Tibial artery (tissue), 4 donors: ENCODE measurements at places on chromosomes 1 and 21.

DNA sequence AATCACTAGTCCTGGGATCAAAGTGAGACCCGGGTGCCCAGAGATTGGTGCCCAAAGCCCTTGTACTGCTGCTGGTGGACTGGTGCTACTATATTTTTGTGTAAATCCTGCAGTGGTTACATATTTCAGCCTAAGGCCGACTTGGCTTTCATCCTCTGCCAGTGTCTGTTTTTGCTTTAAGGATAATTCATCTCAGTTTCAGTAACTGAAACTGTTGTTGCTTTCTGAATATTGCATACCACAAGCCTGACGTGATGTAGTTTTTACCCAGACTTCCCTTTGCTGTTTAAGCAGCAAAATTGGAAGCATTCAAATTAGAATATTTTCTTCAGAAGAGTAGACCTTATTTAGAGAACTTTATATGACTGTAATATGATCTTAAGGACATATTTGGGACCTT, 341.8 kb downstream of the RYR2 start:
- DNase-seq, result no peak

DNA sequence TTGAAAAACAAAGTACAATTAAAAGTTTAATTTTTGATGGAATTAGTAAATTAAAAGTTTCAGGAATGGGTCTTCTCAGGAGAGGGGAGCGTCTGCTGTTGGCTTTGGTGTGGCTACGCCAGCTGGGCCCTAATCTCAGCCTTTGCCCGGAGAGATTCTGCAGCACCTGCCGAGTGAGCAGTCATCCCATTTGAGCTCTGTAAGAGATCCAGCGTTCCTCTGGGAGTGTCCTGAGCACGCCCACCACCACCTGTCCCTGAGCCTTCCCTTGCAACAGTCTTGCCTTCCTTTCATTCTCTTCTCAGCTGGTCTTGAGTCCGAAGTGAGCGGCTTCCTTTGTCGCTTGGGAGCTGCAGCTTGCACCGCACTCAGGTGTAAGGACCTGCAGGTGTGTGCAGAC, 263.1 kb downstream of the CAMTA1 start:
- no peak for DNase-seq

DNA sequence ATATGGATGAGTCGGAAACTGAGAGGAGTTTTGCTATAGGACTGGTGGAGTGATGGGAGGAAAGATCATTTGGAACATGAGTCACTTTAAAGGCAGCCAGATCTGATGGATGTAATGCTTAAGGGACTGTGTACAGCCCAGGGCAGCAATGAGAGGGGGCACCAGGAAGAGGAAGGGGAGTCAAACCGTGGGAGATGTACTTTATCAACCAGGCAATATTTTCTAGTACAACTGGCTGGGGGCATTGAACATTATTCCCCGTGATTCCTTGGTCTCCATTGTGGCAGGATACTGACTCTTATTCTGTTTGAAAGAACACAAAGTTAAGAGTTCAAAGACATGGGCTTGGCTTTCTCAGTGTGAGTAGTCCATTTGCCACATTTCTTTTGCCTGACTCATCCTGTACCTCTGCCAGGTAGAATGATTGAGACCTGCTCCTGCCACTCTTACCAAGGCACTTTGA, 268.2 kb upstream of the NR5A2 start:
- no peak for DNase-seq

- DNase-seq, result no peak
Measured at GRCh38 chr1:53737648-53738204, 1.2 kb downstream of the GLIS1 start.

- DNase-seq, result no peak
Measured at GRCh38 chr21:39116761-39117439, 66.4 kb downstream of the PSMG1 start.

DNA sequence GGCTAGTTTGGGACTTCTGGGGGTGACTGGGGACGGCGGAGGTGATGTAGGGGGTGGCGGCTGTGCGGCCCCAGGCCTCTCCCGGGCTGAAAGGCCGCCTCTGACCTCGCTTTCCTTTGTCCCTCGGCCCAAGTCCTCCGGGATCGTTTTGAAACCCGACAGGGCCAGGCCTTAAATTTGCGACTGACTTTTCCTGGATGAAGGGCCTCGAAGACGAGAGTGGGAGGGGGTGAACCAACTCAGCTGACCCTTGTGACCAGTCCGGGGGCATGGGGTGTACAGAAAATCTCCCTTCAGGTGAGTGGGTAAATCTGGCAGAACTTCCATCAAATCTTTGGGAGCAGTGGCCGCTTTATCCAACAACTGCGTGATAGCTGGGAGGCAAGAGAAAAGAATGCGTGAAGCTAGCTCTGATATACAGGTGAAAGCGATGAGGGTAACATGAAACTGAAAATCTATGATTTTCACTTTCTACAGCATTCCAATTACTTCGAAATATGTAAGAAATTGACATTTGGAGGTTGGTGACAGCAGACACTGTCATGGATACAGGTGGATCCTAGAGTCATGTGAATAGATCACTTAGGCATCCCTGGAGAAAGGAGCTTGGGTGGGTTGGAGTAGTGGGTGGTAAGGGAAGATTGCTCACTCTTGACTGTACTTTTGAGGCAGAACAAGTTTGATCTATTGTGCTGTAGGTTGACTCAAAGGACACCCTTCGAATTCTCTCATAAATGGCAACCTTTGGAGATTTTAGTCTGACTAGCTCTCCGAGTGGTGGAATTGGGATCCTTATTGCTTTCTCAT, 885 bp downstream of the AHCYL1 start:
- no peak for DNase-seq

GRCh38 chr1:238955934-238956333, 430.4 kb upstream of the CHRM3 start:
- no peak for DNase-seq

DNA sequence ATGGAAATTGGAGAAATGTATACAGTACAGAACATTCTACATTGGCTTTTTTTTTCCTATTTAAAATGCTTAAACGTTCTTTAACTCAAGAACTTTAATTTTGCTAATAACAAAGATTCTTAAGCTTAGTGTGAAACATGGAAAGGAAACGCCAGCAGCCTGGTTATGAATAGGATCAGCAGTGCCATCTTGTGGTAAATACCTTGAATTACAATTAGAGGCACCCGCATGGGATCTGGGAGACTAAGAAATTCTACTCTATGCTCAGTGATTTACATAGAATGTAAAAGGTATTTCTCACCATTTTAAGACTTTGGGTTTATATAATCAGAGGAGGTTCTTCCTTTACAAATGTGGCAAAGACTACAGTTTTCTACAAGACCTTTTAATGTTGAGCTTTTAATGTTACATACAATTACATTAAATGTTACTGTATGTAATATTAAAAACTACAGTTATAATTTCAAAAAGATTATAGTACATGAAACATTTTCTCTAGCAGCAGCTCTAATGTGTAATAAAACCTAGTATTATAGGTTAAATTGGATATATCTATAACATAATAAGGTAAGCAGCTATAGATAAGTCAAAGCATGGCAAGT, 32.1 kb upstream of the APOBEC4 start:
- DNase-seq, result no peak

- no peak for DNase-seq
Measured at GRCh38 chr1:97451944-97452343, 468.9 kb downstream of the DPYD start.

DNA sequence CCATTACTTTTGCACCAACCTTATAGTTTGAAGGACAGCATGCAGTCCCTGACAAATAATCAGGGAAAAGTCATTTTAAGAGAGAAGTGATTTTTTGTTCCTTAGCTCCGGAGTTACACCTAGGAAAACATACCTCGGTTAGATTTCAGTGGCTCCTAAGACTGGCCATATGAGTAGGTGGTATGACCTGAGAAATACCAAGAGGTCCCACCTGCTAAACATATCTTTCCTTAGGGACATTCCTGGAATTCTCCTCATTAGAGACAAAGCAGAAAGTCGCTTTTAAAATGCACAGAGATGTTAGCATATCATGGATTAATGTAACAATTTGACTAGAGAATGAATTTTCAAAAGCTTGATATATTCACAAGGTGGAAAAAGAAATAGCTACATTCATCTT, 84.2 kb upstream of the RNPC3 start:
- DNase-seq, result no peak

GRCh38 chr1:46464013-46464548, 25.6 kb upstream of the DMBX1 start:
- DNase-seq, result no peak

- DNase-seq, result peak; percentile 31
Measured at GRCh38 chr1:32242341-32242851, 4.6 kb upstream of the FAM167B start.

- DNase-seq, result no peak
Measured at GRCh38 chr1:44507490-44508396, 102.7 kb downstream of the RNF220 start.

- no peak for DNase-seq
Measured at GRCh38 chr1:73577206-73577605, 620.8 kb downstream of the LRRIQ3 start.

DNA sequence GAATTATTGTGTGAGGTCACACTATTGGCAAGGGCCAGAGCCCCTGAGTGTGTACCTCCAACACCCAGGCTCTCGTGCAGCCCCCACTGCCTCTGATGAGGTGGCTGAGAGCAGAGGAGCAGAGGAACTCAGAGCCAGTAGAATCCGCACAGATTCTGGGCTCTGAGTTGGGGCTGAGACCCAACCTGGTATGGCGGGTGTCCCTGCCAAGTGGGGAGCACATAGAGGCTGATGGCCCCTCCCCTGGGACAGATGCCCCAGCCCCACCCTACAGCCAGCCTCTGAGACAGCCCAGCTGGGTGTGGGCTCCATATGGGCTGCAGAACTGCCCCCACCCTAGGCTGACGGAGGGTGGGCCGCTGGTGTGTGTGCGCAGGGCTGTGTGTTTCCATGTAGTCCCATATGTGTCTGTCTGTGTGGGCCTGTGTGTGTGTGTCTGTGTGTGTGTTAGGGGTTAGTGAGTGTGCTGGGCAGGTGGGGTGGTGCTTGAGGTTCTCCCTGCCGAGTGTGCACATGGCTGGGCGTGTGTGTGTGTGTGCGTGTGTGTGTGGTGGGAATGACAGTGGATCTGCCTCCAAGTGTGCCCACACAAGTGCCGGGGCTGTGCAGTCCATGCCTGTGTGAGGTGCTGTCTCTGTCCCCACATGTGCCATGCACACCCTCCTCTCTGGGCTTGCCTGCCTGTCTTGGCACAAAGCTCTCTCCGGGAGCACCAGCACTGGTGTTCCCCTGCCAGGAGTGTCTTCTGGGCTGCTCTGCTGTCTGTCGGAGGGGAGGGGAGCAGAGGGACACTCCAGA, 24.4 kb downstream of the FOXO6 start:
- DNase-seq, result no peak

GRCh38 chr1:109632671-109633346, 13.2 kb downstream of the AMPD2 start:
- peak; percentile 53 for DNase-seq

- no peak for DNase-seq
Measured at GRCh38 chr1:156319664-156320063, 18.4 kb downstream of the CCT3 start.

- DNase-seq, result no peak
Measured at GRCh38 chr1:213414911-213415310, 363.9 kb downstream of the RPS6KC1 start.

- DNase-seq, result no peak
Measured at GRCh38 chr1:25664357-25665199, 48.0 kb downstream of the MAN1C1 start.

GRCh38 chr1:201282931-201283829, at the start of gene PKP1:
Gene PKP1, plus strand, starts transcription at chr1:201283506. Its CDS starts 197 bp downstream, at chr1:201283703.
- DNase-seq, result no peak

GRCh38 chr1:118116401-118116800, 68.6 kb downstream of the SPAG17 start:
- DNase-seq, result no peak

- DNase-seq, result peak; percentile 41
Measured at GRCh38 chr1:202268817-202269216, 72.9 kb downstream of the UBE2T start.

DNA sequence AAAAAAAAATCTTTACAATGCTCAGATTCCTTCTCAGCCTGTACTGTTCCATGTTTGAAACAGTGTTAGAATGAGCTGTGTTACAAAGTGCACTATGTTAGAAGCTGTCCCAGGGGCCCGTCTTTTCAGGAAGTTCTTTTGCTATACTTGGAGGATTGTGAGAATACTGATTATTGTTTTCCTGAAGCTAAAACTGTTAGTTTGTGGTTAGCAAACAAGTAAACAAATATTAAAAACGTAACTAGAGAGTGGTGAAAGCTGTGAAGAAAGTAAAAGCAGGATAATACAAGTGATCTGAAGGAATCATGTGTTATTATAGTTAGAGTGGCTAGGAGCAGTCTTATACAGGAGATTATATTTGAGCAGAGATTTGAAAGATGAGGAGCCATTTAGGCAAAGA, 35.6 kb downstream of the CAMSAP2 start:
- DNase-seq, result no peak

- DNase-seq, result no peak
Measured at GRCh38 chr1:92291372-92291999, 7.3 kb downstream of the GLMN start.

DNA sequence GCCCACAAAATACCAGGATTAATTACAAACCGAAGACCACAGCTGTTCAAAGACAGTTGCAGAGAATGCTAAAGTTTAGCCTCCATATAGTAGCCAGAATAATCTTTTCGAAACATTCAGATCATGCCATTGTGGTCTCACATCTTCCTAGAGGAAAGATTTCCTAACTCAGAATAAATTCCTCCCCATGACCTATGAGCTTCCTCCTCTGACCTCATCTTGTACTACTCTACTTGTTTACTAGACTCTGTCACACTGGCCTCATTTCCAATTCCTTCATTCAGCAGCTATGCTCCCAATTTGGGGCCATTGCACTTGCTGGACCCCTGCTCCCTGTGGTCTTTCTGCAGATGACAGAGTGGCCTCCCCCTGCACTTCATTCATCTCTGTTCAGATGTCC, 71.8 kb upstream of the LRRC53 start:
- DNase-seq, result no peak

DNA sequence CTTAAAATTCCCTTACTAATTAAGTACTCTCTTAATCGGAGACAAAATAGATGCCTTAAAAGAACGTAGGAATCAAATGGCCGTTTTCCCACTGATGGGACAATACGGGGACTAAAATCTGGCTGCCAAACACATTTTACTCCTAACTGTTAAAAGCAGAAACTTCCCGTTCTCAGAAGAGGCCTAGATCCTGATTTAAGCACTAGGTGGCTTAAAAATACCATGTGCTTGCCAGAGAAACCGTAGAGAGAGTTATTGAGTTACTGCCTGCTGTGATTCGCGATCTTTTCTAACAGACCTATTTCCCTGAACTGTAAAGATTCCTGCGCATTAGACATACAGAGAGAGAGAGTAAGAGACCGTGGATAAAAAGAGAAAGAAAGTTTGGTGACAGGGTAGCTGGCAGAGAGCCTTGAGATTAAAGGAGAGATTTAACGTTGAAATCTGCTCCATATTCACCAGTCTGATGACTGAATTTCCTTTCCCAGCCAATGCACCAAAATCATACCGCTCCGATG, 54.4 kb upstream of the STUM start:
- no peak for DNase-seq

GRCh38 chr1:168960595-168960994, 145.9 kb upstream of the ATP1B1 start:
- DNase-seq, result no peak

- DNase-seq, result no peak
Measured at GRCh38 chr1:162385280-162385623, 3.7 kb downstream of the C1orf226 start.

- no peak for DNase-seq
Measured at GRCh38 chr1:76302711-76303339, 228.3 kb downstream of the ST6GALNAC3 start.
